H9 (cell line): ENCODE measurements at places on chromosomes 6 and 20. TPM values are rescaled to one million over a fixed set of nuclear protein-coding genes. Genes with fewer than 3 reads are reported as not detected.

The RIMS4 gene
- 15.5 and 16.3 TPM in 2 replicates for total RNA-seq

The SGK1 gene
- total RNA-seq = 7.8 and 8.2 TPM in 2 replicates

The AIG1 gene
- total RNA-seq = 43.3 and 44.6 TPM in 2 replicates

The ZNF391 gene
- 4.4 and 5.4 TPM in 2 replicates for total RNA-seq

The DST gene
- 85.1 and 91.9 TPM in 2 replicates for total RNA-seq

The SLC22A7 gene
- total RNA-seq = not detected in 2 replicates

The CLVS2 gene
- 0.15 and 0.26 TPM in 2 replicates for total RNA-seq

The SULF2 gene
- total RNA-seq = 30.9 and 31.2 TPM in 2 replicates

The KCTD20 gene
- total RNA-seq = 22.2 and 22.6 TPM in 2 replicates
